ENCODE measurements at places on chromosomes 6 and 20. TPM values are rescaled to one million over a fixed set of nuclear protein-coding genes. Genes with fewer than 3 reads are reported as not detected.

The KCNG1 gene
- 2.1 TPM for polyA plus RNA-seq

The CD40 gene
- polyA plus RNA-seq, result not detected

The DACT2 gene
- 0.48 TPM for polyA plus RNA-seq

The SLC32A1 gene
- 40.0 TPM for polyA plus RNA-seq

The PLAGL1 gene
- polyA plus RNA-seq, result 22.3 TPM

The HLA-F gene
- polyA plus RNA-seq, result 1.4 TPM

The IL20RA gene
- polyA plus RNA-seq, result not detected

The HSD17B8 gene
- polyA plus RNA-seq, result 10.3 TPM

The SOX12 gene
- 9.6 TPM for polyA plus RNA-seq

The SPTLC3 gene
- not detected for polyA plus RNA-seq

The PHF10 gene
- 42.9 TPM for polyA plus RNA-seq

The POPDC3 gene
- not detected for polyA plus RNA-seq

The SLC22A2 gene
- not detected for polyA plus RNA-seq

The B3GAT2 gene
- 5.6 TPM for polyA plus RNA-seq

The NRN1 gene
- polyA plus RNA-seq, result 4.4 TPM

The DNAH8 gene
- polyA plus RNA-seq, result 0.07 TPM

The PABPC1L gene
- 6.2 TPM for polyA plus RNA-seq

The HBS1L gene
- polyA plus RNA-seq, result 103 TPM

The TMEM200A gene
- polyA plus RNA-seq, result 30.7 TPM

The SLC25A27 gene
- 31.1 TPM for polyA plus RNA-seq

The TMEM217 gene
- not detected for polyA plus RNA-seq

The ABCF1 gene
- polyA plus RNA-seq, result 19.5 TPM

The APCDD1L gene
- not detected for polyA plus RNA-seq

All from neural cell (in vitro differentiated cells).